ENCODE measurements at places on chromosomes 16 and 17.

DNA sequence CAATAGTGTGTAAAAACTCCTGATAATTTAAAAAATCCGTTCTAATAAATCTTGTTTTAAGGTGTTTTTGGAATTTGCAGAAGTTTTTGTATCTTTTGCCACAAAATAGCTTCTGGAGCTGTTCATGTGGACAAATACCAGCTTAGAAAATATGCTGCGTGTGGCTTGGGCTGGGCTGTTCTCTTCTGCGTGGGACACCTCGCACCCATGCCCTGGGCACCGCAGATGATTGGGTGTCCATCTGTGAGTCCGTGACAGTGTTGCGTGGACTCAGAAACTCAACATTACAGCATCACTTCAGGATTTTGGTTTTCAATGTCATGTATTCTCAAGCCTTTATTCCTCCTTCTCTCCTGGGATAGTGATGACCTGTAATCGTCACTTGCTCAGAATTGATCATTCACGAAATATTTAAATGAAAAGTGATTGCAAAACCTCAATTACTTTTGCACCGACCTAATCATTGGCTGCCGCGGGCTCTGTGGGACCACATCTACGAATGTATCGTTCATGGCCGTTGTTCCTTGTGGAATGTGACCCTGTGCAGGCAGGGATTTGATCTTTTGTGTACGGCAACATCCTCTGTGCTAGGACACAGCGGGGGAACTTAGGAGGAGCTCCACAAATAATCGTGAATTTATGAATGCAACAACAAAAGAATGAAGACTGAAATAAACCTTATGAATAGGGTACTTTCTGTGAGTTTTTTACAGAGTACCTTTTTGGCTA, 210.3 kb upstream of the FOXF1 start:
- DNase-seq: no peak

GRCh38 chr16:16073891-16074881, 124.8 kb downstream of the ABCC1 start:
- DNase-seq: no peak

DNA sequence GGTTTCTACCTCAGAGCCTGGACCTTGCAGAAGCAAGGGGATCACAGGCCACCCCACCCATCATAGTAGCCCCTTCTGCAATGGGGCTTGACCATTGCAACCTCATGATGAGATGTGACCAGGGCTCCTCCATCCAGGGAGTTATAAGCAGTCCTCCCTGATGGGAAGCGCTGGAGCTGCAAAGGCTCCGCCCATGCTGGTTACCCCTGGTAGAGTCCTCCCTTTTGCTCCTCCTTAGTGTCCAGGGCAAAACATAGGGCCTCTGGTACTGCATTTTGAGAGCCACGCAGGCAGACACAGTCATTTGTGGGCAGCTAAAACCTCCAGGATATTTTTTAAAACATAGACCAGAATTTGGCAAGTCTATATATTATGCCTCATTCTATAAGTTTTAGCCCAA, 161.1 kb downstream of the RAB11FIP4 start:
- DNase-seq: no peak

DNA sequence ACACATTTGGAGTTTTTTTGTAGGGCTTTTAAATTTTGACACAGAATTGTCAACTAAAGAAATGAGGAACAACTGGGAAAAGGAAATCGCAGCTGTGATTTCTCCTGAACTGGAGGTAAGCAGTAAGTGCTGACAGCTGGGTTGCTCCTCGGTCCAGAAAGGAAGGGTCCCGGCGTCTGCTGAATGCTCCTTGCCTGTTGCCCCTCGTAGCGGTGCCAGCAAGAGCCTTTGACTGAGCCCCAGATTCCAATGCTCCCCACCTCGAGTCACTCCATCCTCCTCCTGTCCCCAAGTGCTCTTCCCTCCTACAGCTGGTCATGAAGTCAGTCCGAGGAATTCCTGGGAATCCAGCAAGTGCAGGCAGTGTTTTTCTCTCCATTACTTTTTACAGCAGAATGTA, 32.0 kb upstream of the ENDOV start:
- DNase-seq: no peak

GRCh38 chr16:85903559-85903958, 4.6 kb downstream of the IRF8 start:
- DNase-seq: no peak

DNA sequence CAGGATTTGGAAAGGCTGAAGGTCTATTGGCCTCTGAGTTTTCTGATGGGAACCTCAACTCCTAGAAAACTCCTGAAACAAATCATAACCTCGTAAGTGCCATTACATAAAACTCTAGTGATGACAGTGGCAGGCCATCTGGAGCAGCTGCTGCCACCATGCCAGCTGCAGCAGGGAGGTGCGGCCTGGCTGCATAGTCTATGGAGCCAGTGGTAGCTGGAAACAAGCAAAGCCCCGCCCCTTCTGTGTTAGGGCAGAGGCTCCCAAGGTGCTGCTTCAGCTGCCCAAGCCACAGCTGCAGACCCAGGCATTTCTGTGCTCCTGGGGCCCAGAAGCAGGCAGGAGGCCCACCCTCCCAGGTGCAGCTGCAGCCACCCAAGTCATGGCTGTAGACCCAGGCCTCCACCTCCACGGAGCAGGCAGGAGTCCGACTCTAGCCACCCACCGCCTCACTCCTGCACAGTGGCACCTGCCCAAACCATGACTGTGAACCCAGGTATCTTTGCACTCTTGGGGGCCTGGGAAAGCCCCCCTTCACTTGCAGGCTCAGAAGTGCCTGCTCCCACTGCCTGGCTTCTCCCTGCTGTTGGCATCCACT, 254.1 kb upstream of the KCNJ16 start:
- no peak for DNase-seq

- DNase-seq: no peak
Observed at GRCh38 chr16:89113152-89113547, 19.5 kb downstream of the ACSF3 start.

GRCh38 chr17:149231-149630, 11.9 kb downstream of the SCGB1C2 start:
- no peak for DNase-seq

DNA sequence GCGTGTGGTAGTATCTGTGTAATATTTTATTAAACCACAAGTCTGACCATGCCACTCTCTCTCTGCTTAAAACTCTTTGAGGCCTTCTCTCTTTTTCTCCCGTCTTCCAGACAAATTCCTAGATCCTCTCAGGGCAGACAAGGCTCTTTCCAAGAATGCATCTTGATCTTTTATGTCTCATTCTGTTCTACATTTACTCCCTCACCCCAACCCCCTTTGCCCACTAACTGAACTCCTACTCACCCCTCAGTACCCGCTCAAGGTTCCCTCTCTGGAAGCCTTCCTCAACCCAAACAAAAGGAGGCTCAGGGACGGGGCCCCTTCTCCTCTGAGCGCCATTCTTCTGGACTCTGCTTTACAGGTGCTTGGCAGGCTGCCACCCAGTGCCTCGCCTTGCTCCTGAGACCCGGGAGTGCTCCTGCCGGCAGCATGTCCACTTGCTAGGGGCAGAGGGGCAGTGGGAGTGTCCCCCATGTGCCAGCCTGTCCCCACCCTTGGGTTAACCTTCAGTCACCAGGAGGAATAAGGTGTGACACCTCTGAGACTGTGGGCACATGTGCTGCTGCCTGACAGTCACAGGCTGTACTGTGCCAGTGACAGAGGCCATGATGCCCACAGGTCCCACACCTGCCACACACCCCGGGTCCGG, 9.2 kb downstream of the SLC13A2 start:
- DNase-seq: no peak
